IPS DF 6.9 (cell line): ENCODE measurements at places on chromosomes 6 and 20.
A peak's percentile ranks its signal among the peaks of the same experiment; 100 is the strongest.

DNA sequence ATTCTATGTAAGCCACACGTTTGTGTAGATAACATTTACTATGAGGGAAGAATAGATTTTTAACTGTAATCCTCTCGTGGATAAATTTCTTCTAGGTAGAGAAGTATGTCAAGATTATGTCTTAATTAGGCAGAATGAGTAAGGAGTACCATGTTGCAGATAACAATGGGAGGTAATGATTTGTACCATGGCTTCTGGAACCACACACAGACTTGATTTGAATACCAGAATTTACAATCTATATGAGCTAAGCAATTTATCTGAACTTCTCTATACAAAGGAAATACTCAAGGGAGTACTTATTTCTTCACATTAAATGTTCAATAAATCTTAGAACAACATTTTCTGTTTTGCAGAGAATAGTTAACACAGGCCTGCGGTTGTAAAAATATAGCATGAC, 51.5 kb downstream of the RPS12 start:
- no peak for DNase-seq

DNA sequence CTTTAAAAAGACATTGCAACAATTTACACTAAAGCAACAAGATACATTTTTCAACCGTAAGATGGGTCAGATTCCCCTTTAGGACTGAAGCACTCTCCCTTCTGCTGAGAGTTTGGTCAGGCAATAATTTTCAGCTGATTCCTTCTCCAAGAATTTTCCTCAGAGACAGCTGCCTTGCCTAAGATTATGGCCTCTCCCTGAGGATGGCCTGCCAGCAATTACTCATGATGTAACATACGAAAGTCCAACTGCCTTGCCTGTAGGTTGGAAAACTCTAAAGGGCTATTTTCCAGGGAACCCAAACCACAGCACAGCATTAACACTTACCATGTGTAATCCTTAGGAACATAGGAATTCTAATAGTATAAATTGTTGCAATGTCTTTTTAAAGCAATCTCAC, 229.1 kb upstream of the FLRT3 start:
- no peak for DNase-seq

DNA sequence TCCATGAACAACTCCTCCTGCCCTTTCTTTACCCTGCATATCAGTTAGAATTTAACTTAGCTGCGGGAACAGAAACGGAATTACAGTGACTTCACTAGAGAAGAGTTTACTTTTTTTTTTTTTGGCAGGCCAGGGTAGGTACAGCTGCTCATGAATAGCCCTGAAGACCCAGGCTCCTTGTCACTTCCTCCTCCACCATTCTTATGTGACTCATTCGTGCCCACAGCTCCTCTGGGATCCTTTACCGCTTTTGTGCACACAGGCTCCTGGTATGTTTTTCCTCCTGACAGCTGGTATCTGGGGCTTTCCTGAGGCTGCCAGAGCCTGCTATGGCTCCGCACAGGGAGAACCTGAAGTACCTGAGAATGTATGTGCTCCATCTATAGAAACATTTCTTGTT, 3.9 kb upstream of the KCNS1 start:
- no peak for DNase-seq

- no peak for DNase-seq
Observed at GRCh38 chr6:17490724-17491123, 97.3 kb downstream of the CAP2 start.

- DNase-seq, result no peak
Observed at GRCh38 chr6:12265791-12266190, 24.4 kb upstream of the EDN1 start.

- DNase-seq, result no peak
Observed at GRCh38 chr6:35035481-35036030, 105.6 kb downstream of the TCP11 start.

DNA sequence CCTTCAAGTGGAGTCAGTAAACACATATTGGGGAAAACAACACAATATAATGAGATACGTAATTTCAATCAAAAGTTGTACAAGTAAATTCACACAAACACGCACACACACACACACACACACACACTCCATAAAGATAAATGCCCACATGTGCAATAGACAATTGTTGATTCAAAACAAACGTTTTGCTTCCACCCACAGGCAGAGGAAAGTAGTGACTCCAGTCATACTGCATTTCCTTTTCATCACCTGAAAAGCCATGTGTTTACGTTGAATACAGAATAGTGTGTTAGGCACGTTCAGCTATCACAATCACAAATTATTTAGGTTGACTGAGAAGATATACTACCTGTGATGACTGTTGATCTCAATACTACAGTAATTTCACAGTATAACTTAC, 443.8 kb upstream of the MANEA start:
- peak; percentile 4 for DNase-seq

GRCh38 chr6:141463237-141463977, 669.3 kb upstream of the GJE1 start:
- DNase-seq, result no peak
